Thoracic aorta (tissue), 2 donors: ENCODE measurements at places on chromosomes 3 and 15.
A peak's percentile ranks its signal among the peaks of the same experiment; 100 is the strongest.

DNA sequence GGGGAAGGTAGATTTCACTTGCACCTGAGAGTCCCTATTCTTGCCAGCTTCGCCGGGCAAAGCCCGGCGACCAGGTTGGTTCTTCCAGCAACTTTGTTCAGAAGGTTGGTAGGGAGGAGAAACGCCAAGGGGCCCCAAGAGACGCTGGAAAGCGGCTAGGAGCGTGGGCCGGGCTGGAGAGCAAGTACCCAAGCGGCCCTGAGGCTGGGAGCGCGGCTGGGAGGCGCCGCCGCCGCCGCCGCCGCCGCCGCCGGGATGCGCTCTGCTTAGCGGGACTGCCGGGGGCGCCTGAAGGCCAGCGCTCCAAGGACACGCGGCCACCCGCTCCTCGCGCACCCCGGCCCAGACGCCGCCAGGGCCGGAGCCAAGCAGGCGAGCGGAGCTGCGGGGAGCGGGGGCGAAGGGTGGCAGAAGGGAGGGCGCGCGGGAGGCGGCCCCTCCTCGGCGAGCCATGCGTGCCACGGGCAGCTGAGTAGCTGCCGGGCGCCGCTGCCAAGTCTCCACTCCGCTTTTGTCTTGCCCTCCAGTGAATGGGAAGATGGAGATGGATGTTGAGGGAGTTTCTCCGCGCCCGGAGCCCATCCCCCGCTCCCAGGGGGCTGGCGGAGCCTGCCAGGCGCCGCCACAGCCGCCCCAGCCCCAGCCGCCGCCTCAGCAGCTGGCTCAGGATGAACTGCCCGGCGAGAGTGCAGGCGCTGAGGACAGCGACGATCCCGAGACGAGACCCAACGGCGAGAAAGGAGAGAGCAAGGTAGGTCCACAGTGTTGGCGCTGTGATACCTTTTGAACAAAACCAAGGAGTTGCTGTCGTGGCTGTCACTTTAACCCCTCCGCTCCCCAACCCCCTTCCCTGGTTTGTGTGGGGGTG is 227.4 kb upstream of the AZI2 start:
- DNase-seq: no peak

DNA sequence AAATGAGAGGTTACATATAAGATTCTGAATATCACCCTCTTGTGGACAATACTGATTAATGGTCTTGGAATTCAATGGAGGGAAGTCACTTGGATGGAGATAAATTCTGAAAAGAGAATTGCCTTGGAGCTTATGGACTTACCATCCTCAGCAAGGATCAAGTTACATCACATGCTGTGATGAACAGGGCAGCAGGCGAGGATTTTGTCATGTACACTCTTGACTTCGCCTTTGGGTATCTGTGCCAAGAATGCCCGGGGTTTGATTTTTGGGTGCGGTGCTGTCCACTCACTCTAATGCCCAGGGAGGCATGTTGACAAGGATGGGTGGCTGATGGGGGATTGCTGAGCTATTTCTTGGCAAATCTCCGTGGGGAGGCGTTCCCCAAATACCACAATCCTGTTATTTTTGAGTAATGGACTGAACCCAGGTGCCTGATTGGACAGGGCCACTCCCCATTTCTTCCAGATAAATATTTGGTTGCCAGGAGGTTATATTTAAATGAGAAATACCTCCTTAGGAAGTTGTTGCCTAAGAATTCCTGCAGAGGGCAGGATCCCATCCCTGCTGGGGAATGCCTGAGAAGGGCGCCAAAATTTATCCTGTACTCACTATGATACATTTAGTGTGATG is 96.3 kb downstream of the TPRG1 start:
- DNase-seq: no peak

DNA sequence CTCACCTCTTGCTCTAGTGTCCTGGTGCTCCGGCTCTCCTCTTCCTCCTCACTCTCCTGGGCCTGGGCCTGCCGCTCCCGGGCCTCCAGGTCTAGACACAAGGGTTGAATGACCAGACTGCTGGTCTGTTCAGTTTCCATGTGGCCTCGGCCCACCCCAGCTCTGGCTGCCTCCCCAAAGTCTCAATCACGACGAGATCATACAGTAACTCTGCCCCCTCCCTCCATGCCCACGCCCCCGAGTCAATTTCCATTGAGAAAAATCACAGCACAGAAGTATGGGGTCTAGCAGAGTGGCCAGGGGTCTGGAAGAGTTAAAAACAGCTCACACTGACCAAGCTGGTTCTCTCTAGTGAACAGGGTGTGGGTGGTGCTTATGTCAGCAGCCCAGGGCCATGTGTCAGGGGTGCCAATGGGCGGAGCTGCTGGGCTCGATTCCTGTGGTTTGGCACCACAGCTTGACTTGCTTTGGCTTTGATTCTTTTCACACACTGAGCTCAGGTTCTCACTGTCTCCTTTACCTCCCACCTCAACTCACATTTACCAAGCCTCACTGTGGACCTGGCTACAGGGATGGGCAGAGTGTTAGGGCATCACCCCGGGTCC is 6.9 kb downstream of the C15orf62 start:
- no peak for DNase-seq

GRCh38 chr15:79981831-79982455 is 10.9 kb upstream of the BCL2A1 start:
- no peak for DNase-seq

- DNase-seq: no peak
Observed at GRCh38 chr15:56950979-56951378, 32.5 kb downstream of the TCF12 start.

DNA sequence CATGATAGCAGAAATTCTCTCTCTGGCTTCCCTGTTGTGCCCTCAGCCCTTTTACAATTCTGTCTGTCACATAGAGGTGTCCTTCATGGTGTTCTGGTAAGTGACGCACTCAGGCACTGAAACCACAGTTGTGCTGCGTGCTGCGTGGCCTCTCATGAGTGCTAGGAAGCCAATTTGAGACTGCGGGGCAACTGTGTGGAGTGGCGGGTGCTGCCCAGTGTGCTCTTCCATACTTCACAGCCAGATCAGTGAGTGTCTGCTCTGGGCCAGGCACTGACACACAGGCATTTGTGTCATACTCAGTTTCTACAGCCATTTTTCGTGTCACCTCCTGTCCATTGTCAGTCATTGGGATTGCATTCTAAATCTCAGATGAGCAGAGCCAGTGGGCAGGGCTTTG is 133.1 kb upstream of the PLXNA1 start:
- no peak for DNase-seq

DNA sequence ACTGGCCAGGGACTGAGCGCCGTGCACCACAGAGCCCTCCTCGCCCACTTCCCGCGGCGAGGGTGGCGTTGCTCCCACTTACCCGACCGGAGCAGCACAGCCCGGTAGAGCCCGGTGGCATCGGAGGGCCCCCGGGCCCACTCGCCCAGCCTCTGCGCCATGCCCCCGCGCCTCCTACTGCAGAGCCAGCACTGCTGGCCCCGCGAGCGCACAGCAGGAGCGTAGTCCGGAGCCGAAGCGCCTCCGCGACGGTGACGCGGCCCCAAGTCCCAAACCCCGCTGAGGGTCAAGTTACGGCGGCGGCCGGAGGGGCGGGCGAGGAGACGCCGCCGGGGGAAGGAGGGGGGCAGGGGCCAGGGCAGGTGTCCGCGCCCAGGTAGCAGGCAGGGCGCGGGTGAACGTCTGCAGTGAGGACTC is 9.6 kb upstream of the FAM107A start:
- DNase-seq: no peak

DNA sequence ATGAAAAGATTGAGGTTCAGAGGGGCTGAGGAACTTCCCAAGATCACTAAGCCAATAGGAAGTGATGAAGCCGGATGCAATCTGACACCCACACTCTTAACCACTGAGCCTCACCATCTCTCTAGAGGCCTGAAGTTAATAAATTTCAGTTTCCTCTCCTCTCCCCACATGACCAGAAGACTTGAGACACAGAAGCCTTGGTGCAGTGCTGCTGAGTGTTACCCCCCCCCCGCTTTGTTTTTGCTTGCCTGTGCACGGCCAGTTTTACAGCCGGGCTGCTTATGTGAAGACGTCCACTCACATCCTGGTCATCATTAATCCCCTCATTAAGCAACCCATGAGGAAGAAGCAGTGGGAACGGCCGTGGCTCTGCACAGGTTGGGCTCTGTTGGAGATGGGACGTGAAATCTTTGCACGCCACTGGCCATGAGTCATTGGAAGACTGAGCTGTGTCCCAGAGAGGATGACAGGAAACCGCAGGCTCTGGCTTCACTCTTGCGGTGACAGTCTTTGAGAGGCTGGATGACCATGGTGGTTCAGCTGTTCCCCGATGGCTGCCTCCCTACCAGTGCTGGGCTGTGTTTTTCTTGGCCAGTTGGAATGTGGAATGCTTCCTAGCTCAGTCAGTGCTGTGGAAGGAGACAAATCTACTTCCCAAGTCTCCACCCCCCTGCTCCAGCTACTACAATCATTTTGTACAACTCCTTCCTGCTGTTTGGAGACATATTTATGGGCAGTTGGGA is 232.6 kb upstream of the LRTM1 start:
- peak; percentile 19 for DNase-seq

DNA sequence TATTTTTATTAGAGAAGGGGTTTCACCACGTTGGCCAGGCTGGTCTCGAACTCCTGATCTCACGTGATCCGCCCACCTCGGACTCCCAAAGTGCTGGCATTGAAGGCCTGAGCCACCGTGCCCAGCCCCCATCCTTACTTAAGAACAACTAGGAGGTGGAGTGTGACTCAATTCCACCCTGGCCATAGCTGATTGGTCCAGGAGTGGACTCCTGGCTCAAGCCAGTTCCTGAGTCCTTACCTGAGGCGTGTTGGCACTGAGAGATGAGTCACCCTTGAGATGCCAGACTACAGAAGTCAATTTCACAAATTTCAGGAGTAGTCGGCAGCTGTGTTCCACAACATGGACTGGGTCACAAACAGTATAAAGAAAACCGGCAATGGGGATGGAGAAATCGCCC is 124.2 kb downstream of the SHQ1 start:
- no peak for DNase-seq

DNA sequence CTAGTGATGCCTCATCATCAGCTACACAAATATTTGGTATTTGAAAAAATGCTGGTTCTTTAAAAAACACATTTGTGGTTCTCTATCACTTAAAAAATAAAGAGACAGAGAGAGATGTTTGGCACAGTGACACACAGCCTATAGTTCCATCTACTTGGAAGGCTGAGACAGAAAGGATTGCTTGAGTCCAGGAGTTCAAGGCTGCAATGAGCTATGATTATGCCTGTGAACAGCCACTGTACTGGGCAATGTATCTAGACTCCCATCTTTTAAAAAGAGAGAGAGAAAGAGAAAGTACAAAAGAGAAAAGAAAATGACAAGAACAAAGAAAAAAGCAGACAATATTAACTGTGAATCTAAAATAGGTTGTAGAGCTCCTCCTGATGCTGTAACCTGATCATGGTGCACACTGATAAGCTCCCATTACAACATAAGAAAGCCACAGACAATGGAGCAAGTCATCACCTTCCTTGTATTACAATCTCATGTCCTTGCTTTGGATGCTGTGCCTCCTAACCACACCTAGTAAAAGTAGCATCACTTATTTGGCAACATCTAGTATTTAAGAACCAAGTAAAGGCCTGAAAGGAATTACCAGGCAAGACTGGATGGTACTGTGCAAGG is 31.7 kb upstream of the MAP4 start:
- DNase-seq: no peak
